Kasumi-1 (cell line): ENCODE measurements at places on chromosomes 5 and 9.

DNA sequence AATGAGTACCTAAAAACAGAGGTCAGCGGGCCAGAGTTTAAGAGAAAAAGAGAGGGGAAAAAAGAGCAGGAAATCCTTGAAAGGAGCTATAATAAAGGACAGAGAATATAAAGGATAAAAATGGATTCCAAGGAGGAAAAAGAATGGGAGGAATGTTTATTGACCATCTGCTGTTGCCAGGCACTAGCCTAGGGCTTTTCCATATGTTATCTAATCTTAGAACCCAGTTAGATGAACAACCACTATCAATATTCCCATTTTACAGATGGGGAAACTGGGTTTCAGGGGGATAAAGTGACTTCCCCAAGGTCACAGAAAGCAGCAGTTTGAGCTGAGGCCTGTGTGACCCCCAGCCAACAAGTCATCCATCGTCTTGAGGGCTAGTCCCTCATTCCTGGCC is 232.5 kb downstream of the NR3C1 start:
- DNase-seq, result no peak

DNA sequence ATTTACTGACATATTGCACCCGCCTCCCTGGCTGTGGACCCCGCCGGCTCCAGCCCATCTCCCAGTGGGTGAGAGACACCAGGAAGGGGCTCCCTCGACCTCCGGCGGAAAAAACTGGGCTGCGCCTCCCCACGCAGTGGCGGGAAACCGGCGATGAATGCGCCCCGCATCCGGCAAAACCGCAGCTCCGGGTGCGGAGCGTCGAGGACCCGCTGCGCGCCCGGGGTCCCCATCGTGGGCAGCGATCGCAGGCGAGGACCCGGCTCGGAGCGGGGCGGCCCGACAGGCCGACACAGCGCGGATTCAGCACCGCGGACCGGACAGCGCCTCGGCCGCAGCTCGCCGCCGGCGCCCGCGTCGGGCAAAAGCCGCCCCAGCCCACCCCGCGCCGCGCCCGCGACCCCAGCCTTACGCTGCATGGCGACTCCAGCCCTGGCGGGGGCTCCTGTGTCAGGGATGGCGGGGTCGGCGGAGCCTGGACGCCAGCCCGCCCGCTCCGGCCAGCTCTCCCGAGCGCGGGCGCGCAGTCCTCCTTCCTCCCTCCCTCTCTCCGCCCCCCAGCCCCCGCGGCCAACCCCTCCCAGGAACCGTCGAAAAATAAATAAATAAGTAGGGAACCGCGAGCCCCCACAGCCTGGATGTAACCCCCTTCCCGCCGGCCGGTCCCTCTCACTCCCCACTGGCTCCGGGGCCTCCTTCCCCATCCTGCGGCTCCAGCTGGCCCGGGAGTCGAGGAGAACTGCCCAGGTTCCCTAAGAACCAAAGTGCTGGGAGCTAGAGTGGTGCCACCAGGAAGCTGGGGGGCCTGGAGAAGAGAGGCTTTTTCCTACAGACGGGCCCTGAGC is 3.1 kb downstream of the LHX3 start:
- DNase-seq, result no peak

DNA sequence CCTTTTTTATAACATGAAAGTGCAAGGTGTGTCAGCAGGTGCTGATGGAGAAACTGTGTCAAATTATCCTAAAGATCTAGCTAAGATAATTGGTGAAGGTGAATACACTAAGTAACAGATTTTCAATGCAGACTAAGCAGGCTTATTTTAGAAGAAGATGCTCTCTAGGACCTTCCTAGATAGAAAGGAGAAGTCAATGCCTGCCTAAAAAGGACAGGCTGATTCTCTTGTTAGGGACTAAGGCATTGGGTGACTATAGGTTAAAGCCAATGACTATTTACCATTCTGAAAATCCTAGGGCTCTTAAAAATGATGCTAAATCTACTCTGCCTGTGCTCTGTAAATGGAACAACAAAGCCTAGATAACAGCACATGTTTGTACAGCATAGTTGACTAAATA is 1682.4 kb downstream of the MAT2B start:
- peak; percentile 60 for DNase-seq

DNA sequence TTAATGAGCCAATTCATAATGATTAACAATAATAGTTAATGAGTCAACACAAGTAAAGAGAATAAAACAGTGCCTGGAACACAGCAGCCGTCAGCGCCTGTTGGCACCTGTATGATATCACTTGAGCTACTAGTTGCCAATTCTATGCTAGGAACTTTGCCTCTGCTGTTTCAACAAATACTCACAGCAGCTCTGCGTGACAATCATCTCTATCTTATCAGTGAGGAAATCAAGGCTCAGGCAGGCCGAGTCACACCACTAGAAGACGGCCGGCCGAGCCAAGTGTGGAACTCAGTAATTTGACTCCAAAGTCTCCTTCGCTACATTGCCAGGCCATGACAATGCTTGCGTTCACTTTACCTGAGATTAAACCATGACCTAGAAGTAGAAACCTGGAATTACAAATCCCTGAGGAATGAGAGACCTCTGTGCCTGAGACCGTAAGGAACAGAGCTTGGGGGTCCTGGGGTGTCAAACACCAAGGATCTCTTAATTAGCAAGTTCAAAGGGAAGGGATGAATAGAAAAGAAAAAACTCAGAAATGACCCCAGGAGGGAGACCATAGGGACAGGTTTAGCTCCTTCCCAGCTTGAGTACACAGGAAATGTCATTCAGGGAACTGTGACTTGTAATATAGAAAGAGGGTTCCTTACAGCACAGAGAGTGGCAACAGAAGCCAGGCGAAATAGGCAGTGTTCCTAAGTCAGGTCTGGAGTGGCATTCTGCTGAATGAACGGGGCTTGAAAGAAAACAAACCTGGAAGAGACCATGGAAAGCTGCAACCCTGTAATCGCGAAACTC is 109.1 kb downstream of the SUSD1 start:
- no peak for DNase-seq

DNA sequence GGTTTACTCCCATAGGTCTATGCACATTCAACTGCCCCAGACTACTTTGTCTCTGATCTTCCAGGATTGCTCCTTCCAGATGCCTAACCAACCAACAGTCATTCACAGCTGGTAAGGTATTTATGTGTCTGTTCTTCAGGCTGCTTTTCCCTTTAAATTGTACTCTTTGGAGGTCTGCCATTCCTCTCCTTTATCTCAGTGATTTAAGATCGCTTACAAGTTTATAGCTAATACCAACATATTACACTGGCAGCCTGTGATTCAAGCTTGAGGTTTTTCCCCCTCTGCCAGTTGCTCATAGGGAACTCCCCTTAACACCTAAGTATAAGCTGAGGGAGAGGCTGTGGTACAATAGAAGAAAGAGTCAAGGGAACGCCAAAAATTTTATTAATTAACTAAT is 711.7 kb upstream of the EDIL3 start:
- no peak for DNase-seq

- peak; percentile 87 for DNase-seq
Measured at GRCh38 chr9:107615321-107615720, 125.8 kb upstream of the KLF4 start.

DNA sequence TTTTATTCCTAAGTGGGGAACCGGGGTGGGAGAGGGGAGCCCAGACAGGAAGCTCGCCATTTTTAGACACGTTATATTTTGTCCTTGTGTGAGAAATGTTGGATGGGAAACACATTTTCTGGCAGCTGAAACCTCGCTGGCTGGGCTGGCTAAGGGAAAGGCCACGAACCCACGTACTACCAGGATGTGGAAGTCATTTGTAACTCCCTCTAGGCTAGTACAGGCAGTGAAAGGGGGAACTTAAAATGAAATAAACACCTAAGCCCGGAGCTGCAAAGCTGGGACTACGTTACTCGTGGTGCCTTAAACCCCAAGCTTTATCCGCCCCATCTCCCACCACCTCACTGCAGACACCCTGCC is 42.5 kb downstream of the TMEM174 start:
- peak; percentile 7 for DNase-seq

DNA sequence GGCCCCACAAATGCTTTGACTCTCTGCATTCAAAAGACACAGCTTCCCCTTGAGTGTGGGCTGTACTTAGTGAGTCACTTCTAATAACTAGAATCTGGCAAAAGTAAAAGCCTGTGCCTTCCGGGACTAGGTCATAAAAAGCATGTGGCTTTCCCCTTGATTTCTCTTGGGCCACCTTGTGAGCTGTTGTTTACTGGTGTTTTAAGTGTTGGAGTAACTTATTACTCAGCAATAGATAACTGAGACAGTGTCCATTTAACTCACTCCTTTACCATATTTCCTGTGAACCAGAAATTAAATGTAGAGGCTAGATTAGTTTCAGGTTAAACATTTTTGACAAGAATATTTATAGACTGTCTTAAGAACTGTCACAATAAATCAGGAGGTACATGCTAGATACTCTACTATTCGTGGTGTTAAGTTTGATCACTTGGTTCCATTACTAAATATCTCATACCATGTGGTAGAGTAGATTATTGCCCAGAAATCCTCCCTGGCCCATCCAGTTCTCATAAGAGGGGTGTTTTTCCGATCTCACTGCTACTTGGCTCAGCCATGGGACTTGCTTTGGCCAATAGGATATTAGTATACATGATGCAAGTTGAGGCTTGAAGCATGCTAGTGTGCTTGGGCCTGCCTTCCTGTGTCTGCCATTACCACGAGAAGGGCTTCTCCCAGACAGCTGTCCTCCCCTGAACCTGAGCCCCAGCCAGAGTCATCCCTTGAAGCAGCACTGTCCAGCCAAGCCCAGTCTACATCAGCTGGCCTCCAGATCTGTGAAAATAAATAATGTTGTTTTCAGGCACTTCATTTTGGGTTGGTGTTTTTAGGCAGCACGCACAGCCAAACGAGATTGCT is 10.4 kb upstream of the CMBL start:
- DNase-seq, result peak; percentile 64

DNA sequence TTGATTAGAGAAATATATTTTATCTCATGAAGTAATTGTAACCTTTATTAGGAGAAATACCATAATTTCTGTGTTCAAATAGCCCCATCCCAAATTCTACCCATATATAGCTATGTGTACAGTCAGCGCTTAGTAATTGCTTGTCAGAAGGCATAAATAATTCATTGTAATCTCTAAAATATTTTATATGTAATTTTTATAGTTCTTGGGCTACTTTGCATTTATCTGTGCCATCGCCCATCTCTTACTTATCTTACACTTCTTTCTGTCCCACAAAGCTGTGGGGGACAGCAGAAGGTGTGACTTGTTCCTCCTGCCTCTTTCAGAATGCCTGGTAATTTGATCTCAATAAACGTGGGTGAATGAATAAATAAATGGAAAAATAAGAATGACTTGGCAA is 5.5 kb downstream of the ADAMTSL1 start:
- no peak for DNase-seq

GRCh38 chr5:136749016-136749415 is 383.7 kb upstream of the TRPC7 start:
- DNase-seq, result no peak

DNA sequence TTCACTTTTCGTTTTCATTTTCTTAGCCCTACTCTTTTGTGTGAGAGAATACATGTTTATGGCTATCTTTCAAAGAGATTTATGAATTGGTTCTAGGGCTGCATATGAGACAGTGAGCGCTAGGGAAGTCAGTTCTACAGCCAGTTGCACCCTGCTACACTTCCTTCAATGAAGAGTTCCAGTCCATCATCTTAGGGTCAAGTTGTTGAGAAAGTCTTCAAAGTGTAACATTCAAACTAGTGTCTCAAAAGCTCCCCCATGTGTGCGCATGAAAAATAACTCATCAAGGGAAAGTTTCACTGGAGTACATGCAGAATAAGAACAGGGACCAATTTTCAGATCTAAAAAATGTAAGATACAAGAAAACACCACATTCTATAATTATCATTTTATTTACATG is 317.2 kb downstream of the DEPDC1B start:
- DNase-seq, result peak; percentile 69
